ENCODE measurements at places on chromosomes 5 and 9.

GRCh38 chr9:38063363-38063707 lies 5.7 kb downstream of the SHB start:
- no peak for DNase-seq

GRCh38 chr5:180289433-180289832 lies 2.5 kb downstream of the MAPK9 start:
- no peak for DNase-seq

- DNase-seq: no peak
Observed at GRCh38 chr9:123571240-123571639, 215.2 kb downstream of the CRB2 start.

GRCh38 chr5:16776611-16777251 lies 159.4 kb downstream of the MYO10 start:
- no peak for DNase-seq

Measured in CD4-positive, alpha-beta T cell treated with Interleukin-1 beta for 1 hour (primary cell).